ENCODE measurements at places on chromosomes 3 and 15.
A peak's percentile ranks its signal among the peaks of the same experiment; 100 is the strongest.

DNA sequence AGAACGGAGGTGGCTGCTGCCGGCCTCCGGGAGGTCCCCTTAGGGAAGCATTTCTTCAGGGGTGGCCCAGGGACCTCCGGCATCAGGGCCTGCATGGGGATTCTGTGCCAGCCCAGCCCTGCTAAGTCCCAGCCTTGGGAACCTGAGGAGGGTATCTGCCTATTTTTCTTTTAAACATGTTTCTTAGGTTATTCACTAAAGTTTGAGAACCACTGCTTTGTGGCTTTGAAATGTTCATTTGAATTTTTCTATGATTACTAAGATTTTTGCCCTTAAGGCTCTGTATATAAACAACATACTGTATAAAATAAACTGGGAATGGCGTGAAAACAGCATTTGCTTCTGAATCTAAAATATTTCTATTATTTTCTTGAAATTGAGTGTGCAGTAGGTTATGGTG is 24.4 kb downstream of the FAN1 start:
- DNase-seq, result no peak

- DNase-seq, result no peak
Observed at GRCh38 chr3:8359133-8359532, 142.5 kb upstream of the LMCD1 start.

- no peak for DNase-seq
Observed at GRCh38 chr3:73236867-73237266, 175.4 kb downstream of the EBLN2 start.

DNA sequence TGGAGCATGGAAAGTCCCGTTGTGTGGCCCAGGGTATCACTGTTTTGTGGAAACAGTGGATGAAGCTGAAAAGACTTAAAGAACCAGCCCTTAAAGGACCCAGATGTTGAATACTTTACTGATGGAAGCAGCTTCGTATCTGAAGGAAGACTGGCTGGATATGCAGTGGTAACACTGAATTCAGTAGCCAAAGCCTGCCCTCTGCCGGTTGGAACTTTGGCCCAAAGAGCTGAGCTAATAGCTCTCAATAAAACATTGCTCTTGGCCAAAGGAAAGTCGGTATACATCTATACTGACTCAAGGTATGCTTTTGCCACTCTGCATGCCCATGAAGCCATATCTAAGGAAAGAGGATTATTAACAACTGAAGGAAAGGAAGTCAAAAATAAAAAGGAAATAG is 885.4 kb downstream of the PDCD6IP start:
- DNase-seq, result no peak

DNA sequence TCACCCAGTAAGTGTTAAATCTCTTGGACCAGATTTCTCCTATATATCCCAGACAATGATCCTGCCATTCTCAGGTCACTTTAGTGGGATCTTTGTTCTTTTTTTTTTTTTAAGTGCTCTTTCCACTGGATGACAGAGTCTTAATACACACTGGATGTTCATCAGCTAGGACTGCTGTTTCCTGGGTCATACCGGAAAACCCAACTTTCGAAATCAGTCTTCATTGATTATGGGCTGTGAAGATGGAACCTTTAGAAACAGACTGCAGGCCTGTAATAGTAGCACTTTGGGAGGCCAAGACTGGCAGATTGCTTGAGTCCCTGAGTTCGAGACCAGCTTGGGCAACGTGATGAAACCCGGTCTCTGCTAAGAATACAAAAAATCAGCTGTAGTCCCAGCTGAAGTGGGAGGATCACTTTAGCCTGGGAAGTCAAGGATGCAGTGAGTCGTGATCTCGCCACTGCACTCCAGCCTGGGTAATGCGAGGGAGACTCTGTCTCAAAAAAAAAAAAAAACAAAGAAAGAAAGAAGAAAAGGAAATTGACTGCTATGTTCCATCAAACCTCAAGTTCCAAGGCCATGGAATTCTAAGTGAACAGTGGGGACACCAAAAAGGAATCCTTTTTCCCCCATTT is 2.3 kb downstream of the EOGT start:
- DNase-seq, result no peak

DNA sequence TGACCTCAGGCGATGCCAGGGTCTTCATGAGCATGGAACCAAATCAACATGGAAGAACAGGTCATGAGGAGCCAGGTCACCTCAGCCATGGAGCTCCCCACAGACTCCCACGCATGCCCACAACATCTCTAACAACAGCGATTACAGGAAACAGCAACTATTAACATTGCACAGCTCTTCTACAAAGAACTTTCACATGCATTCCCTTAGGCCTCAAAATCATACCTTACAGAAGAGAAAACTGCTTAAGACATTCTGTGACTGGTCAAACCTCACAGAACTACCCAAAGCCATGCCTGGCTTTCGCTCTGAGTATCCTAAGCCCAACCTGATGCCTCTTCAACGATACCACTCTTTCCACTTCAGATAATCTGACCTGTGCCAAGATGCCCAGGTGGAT is 117.8 kb downstream of the OXNAD1 start:
- no peak for DNase-seq

DNA sequence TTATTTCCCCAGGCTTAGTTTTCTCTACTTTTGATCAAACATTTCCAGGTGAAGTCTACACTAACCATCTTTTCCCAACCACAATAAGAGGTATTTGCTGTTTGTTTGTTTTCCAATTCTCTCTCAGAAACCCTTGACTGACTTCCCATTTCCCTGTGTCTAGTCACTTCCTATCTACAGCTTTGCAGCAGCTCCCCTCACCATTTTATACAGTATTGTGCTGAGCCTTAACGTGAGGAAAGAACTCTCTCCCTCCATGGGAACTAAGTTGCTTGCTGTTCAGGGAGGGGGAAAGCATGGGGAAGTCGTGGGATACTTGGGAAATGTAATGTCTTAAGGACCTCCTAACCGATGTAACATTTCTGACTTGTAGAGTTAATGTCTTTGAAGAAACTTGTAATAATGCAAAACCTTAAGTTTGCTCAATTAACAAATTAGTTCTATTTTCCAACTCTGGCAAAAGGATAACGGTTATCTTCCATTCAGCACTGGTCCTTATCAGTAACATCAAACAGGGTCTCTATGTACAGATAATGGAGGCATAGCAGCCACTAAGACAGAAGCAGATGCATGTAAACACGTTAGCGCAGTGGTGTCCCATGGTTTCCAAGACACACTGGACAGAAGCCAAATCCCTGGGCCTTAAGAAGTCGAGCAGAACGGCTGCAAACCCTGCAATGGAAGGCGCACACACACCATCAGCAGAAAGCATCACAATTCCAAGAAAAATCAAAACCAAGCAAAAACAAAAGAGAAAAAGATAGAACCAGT is 39.7 kb downstream of the NPTN start:
- DNase-seq, result no peak

GRCh38 chr3:146166826-146167225 is 5.8 kb upstream of the PLOD2 start:
- no peak for DNase-seq

GRCh38 chr15:35005933-35006332 is 17.8 kb upstream of the ZNF770 start:
- DNase-seq, result no peak

DNA sequence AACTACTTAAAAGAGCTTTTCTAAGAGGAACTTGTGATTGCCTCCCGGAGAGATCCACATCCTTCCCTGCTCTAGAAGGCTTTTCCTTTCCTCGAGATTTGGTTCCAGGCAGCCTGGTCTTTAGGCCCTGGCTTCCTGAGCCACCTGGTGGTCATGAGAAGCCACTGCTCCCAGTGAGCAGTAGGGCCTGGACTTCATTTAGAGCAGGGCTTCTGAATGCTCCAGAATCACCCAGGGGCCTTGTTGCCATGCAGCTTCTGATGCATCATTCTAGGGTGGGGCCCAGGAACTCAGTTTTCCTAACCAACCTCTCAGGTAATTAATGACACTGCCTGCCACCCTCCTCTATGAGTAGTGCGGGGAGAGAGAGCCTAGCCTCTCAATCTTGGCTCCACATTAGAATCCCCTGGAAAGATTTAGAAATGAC is 29.6 kb downstream of the PSMD6 start:
- DNase-seq, result peak; percentile 93

GRCh38 chr15:100940767-100941379 is 21.7 kb downstream of the LRRK1 start:
- DNase-seq, result no peak

GRCh38 chr3:107562969-107563529 is 40.3 kb downstream of the BBX start:
- no peak for DNase-seq

- no peak for DNase-seq
Observed at GRCh38 chr15:87631775-87632174, 624.8 kb downstream of the NTRK3 start.

GRCh38 chr3:34727700-34728099 is 911.6 kb upstream of the ARPP21 start:
- DNase-seq, result no peak

DNA sequence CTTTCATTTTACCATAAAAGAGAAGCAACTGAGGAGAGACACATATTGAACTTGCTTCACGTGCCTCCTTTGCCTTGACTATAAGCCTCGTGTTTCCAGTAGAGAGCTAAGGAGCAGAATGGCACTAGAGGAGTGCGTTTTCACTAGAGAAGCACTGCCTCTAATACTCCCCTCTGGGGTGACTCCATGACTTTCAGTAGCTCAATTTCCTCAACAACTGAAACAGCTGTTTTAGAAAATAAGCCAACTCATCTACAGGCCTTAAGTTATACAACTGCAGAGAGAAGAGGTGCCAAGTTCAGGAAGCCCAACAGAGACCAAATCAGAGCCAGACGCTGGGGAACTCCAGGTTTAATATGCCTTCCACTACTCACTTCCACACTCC is 1.9 kb downstream of the UBP1 start:
- DNase-seq, result no peak

All from HuH-7.5 (cell line).